Renal cortical epithelial cell (primary cell): ENCODE measurements at places on chromosomes 7 and 10. TPM values are rescaled to one million over a fixed set of nuclear protein-coding genes. Genes with fewer than 3 reads are reported as not detected.

CYTH3 gene
- total RNA-seq, result 21.2 and 30.0 TPM in 2 replicates

ITGB8 gene
- 257 and 399 TPM in 2 replicates for total RNA-seq

CCDC136 gene
- 1.3 TPM in 1 of 2 replicates, not detected in the other for total RNA-seq

CTAGE4 gene
- 7.3 and 17.4 TPM in 2 replicates for total RNA-seq

SPRN gene
- total RNA-seq, result 0.17 and 0.35 TPM in 2 replicates

NXPH1 gene
- total RNA-seq, result not detected in 2 replicates

IMPDH1 gene
- 36.8 and 40.1 TPM in 2 replicates for total RNA-seq

GPR85 gene
- total RNA-seq, result 0.17 and 0.35 TPM in 2 replicates

SLC12A9 gene
- total RNA-seq, result 13.8 and 25.5 TPM in 2 replicates

SH3PXD2A gene
- total RNA-seq, result 1.7 and 8.2 TPM in 2 replicates

GPER1 gene
- 0.52 and 1.6 TPM in 2 replicates for total RNA-seq

ALOX5 gene
- 23.8 and 32.4 TPM in 2 replicates for total RNA-seq

CYP3A4 gene
- total RNA-seq, result 0.69 TPM in 1 of 2 replicates, not detected in the other

PDSS1 gene
- total RNA-seq, result 6.9 and 8.0 TPM in 2 replicates

TTYH3 gene
- total RNA-seq, result 52.4 and 163 TPM in 2 replicates

KLF14 gene
- total RNA-seq, result 0.05 TPM in 1 of 2 replicates, not detected in the other

AGR2 gene
- 18.6 and 29.0 TPM in 2 replicates for total RNA-seq

SMO gene
- total RNA-seq, result 6.3 and 26.0 TPM in 2 replicates

WAC gene
- total RNA-seq, result 46.5 and 92.2 TPM in 2 replicates

BCL7B gene
- 21.7 and 23.4 TPM in 2 replicates for total RNA-seq

PDZD7 gene
- total RNA-seq, result 1.3 and 4.7 TPM in 2 replicates

FFAR4 gene
- not detected in 2 replicates for total RNA-seq

CHAT gene
- not detected in 2 replicates for total RNA-seq

GIMAP8 gene
- total RNA-seq, result 0.15 and 0.17 TPM in 2 replicates

SRPK2 gene
- total RNA-seq, result 42.4 and 79.5 TPM in 2 replicates

ANKRD61 gene
- total RNA-seq, result 0.15 TPM in 1 of 2 replicates, not detected in the other

SERPINE1 gene
- total RNA-seq, result 860 and 1,733 TPM in 2 replicates

PTN gene
- 0.45 and 4.7 TPM in 2 replicates for total RNA-seq

TFEC gene
- 0.17 and 0.80 TPM in 2 replicates for total RNA-seq

AKR1E2 gene
- total RNA-seq, result 5.4 and 6.0 TPM in 2 replicates

KAT6B gene
- total RNA-seq, result 6.3 and 33.1 TPM in 2 replicates
